ENCODE measurements at places on chromosomes 11 and 22.

GRCh38 chr11:34358258-34358727 lies 483 bp upstream of the ABTB2 start:
- DNase-seq = peak; percentile 54

- DNase-seq = no peak
Measured at GRCh38 chr11:61712314-61712713, 32.1 kb downstream of the DAGLA start.

DNA sequence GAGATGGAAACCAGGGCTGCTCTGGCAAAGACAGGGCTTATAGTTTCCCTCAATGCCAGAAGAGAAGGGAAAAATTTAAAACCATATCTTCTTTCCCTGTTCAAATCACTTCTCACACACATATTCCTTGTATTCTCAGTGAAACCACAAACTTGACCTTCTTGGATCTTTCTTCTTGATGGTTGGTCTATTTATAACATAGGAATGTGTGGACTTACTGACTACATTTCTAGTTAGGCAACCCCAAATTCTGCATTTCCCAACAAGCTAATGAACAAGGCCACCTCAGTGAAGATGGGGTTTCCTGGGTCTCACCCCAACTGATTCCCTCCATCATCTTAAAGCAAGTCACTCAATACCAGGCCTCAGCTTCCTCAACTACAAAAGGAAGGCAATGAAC lies 3.8 kb upstream of the QSER1 start:
- DNase-seq = no peak

- DNase-seq = peak; percentile 88
Measured at GRCh38 chr11:783581-784015, 6.3 kb downstream of the CEND1 start.

DNA sequence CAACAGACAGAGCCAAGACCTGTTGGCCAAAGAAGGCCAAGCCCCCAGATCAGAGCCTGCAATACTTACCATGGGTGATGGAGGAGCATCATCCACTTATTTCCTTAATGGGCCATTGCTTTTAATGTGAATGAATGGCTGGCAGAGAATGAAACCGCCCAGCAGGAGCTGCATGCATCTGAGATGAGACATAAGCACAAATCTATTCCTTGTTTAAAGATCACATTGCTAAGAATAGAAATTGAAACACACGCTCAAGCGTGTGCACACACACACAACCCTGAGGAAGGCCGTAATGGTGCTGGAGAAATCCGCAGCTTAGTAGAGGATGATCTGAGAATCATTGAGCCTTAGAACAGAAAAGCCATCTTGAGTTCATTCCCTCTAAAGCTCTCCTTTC lies 5.3 kb upstream of the RRAS2 start:
- no peak for DNase-seq

DNA sequence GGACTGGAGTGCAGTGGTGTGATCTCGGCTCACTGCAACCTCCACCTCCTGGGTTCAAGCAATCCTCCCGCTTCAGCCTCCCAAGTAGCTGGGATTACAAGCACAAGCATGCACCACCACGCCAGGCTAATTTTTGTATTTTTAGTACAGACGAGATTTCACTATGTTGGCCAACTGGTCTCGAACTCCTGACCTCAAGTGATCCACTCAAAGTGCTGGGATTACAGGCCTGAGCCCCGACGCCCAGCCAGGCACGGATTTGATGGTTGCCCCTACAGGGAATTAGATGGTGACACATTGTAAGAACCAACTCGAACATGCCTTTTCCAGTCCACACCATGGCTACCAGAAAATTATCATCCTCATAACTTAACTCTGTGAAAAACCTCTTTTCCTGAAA lies 26.8 kb upstream of the RTL6 start:
- no peak for DNase-seq

DNA sequence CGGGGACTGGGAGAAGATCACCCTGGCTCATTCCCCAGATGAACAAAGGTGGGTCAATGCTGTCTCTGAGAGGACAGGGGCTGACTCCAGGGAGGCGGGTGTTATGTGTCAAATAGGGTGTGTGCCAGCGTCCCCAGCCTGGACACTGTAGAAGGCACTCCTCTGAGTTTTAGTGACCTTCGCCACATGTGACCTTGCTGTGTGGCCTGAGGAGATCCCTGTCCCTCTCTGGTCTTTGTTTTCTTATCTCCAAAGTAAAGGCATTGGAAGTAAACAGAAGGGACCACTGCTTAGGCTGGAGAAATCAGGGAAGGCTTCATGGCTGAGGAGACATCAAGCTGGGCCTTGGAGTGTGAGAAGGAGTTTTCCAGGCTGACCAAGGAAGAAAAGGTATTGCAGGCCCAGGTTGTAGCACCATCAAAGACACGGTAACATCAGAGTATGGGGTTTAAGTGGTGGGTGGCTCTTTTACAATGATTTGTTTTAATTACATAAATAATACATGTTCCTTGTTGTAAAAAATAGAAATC lies 74.4 kb downstream of the TP53I11 start:
- no peak for DNase-seq

DNA sequence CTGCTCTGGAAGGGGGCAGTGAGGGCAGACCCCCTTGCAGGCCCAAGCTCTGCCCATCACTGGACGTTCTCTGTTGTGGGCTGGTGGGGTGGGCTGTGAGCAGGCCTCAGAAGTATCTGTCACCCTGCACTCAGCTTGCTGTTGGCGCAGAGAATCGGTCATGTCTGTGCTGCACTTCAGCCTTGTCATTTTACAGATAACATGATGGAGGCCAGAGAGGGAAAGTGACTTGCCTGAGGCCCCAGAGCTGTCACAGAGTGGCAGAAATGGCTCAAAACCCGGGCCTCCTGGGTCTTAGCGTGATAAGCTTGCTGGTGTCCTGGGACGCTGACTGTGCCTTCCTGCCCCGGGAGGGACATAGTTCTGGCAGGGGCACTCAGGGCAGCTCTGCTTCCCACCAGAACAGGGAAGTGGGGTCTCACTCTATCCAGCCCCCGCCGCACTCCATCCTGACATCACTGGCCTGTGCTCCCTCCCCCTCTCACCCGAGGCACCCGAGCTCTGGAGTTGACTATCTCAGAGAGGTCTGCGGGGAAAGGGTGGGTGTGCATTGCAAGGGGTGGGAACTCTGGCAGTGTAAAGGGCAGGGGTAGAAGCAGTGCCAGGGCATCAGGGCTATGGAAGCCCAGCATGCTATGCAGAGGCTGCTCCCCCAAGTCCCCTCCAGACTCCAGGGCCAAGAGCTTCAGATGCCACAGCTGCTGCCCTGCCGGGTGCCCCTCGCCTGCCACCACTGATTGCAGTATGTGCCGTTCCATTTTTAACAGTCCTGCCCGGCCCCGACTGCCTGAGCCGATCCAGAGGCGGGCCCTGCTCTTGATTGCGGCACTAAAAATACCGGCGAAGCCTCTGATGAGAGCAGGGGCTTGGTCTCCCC lies 50.4 kb upstream of the NECTIN1 start:
- DNase-seq = no peak

DNA sequence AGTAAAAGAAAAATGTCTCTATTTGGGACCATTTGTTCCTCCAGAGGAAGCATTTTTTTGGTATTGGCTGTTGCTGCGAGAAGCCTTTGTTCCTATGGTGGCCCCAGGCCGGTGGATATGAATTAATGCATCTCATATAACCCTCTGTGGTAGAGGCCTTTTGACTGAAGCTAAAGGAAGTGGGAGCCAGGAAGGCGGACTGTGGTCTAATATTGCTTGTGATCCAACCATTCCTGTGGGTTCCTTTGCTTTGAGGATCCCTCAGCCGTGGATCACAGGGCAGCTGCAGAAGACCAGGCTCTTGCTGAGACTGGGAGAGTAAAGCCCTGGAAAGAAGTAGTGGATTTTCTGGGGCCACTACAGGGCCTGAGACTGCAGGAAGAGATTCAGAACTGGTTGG lies 68.3 kb upstream of the NAV2 start:
- no peak for DNase-seq

DNA sequence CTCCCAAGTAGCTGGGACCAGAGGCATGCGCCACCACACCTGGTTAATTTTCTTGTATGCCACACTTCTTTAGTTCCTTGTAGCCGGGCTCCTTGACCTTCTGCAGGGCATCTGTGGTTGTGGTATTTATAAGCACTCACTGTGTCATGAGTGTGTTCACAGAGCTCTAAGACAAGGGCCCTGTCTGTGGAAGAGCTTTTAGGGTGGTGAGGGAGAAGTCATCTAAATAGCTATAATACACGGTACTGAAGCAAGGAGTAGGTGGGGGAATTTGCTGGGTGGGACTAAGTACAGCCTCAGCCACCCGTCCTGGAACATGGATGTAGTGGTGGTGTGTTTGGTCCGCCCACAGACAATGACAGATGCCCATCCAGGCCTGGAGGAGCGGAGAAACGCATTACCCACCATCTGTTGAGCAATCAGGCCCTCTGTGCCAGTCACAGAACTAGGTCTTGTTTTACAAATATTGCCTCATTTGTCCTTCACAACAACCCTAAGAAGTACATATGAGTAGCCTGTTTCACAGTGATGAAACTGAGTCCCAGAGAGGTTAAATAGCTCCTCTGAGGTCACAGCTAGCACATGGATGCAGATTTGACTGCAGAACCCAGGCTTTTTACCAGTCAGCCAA lies 10.1 kb downstream of the ACO2 start:
- peak; percentile 71 for DNase-seq

GRCh38 chr11:33476945-33477606 lies 219.9 kb downstream of the HIPK3 start:
- DNase-seq = no peak

DNA sequence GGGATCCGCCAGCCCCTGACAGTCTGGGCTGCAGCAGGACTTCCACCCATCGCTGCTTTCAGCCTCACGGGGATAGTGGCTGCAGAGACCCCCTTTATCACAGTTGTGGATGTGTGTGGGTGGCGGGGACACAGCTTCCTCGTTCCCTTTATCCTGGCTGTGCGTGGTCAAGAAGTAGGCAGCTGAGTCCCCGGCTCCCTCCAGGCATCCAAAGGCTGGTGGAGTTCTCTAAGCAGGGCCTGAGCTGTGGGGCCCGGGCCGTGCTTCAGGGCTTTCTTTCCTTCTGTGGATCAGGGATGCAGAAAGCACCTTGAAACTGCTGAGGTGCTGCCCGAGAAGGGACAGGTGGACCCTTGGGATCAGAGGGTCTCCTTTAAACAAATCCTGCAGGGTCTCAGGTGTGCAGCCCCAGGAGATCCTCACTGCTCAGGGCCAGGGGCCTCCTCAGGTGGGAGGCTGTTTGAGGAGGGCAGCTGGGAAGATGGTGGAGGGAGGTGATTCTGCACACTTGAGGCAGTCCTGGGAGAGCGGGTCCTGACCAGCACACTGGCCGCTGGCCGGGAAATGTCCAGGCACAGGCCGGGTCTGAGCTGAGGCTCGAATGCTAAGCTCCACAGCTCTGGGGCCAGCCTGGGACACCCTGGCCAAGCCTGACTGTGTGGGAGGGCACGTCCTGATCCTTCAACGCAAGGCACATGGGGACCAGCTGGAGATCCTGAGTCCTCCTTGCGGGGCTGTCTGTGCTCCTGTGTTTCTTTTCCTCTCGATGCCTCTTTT lies 1024.3 kb downstream of the BRD1 start:
- no peak for DNase-seq

- no peak for DNase-seq
Measured at GRCh38 chr11:119051440-119052162, 5.4 kb downstream of the HYOU1 start.

- peak; percentile 87 for DNase-seq
Measured at GRCh38 chr11:19725379-19726079, 12.9 kb downstream of the NAV2 start.

GRCh38 chr11:46345131-46345597 lies 2.1 kb upstream of the DGKZ start:
- DNase-seq = peak; percentile 51

- DNase-seq = no peak
Measured at GRCh38 chr11:47837929-47838328, 10.2 kb downstream of the NUP160 start.

GRCh38 chr22:24494167-24494527 lies 985 bp upstream of the UPB1 start:
- DNase-seq = no peak

DNA sequence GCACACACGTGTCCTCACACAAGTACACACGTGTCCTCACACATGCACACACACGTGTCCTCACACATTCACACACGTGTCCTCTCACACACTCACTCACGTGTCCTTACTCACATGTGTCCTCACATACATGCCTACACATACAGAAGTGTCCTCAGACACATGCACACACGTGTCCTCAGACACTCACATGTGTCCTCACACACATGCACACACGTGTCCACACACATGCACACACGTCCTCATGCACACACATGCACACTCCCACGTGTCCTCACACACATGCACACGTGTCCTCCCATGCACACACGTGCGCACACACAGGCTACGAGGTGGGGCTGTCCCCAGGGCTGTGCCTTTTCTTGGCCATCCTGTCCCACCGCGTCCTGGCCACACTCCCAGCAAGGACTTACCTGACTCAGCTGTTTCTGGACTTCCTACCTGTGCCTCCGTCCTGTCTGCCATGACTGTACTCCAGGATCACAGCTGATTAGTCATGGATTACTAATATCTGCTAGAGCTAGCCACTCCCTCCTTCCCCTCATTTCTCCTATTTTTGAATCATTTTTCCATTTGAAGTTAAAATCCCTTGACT lies 990.2 kb downstream of the BRD1 start:
- no peak for DNase-seq

GRCh38 chr11:116725434-116726221 lies 47.2 kb downstream of the BUD13 start:
- DNase-seq = no peak

DNA sequence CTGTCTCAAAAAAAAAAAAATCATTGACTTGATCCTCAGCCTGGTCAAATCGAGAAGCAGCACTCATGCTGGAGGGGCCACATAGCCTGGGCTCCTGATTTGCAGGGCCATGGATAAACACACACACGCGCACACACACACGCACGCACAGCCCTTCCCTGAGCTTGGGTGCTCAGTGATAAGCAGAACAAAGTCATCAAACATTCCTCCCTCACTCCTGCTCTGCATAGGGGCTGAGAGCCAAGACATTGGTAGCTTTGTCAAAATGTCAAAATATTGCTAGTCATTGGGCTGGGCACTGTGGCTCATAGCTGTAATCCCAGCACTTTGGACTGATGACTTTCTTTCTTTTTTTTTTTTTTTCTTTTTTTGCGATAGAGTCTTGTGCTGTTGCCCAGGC lies 34.0 kb upstream of the A4GALT start:
- DNase-seq = no peak

- DNase-seq = no peak
Measured at GRCh38 chr11:64098318-64098831, 62.6 kb downstream of the FLRT1 start.

DNA sequence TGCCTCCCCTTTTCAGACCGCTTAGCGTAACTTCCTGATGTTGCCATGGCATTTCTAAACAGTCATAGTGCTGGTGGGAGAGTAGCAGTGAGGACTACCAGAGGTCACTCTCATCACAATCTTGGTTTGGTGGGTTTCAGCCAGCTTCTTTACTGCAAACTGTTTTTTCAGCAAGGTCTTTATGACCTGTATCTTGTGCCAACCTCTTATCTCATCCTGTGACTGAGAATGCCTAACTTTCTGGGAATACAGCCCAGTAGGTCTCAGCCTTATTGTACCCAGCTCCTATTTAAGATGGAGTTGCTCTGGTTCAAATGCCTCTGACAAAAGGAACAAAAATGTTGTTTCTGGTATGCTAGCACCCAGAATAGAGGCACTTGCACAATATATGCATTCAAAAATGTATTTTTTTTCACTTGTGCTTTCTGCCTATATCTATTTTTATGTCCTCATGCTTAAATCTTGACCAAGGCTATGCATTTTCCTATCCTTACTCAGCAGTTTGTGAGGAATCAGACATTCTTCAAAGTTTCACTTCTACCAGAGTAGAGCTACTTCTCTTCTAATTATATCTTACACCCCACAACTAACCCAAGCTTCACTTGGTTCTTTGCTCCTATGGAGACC lies 16.1 kb upstream of the OR51M1 start:
- no peak for DNase-seq

Data from tibial artery (tissue), 4 donors.